ENCODE measurements at places on chromosomes 7 and 10.

GRCh38 chr7:112523871-112524270 is 43.1 kb downstream of the LSMEM1 start:
- ATAC-seq, result no peak

DNA sequence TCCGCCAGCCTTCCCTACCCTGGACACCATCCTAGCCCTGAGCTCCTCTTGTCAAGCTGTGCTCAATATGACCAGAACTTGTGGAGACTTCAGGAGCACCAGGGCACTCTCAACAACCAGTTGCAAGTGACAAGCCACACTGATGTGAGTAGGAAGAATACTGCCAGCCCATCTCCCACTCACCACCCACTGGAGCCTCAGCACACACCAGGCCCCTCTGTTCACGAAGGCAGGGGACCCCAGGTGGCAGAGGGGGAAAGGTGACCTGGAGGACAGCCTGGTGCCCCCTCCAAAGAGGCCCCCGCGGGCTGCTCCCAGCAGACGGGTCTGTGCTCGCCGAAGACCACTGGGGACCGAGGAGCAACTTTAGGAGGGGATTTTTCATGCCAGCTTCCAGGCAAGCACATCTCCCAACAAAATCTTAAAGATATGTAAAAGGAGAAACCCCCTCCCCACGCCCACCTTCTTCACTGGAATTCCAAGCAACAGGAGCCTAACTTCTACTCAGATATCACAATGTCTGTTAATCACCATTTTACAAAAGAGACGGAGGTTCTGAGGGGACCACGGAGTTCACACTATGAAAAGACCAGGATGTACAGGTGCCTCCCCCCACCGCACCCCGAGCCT is 1.0 kb downstream of the MMD2 start:
- peak; percentile 43 for ATAC-seq

- ATAC-seq, result no peak
Measured at GRCh38 chr7:144805627-144806239, 30.1 kb downstream of the TPK1 start.

- no peak for ATAC-seq
Measured at GRCh38 chr7:16616122-16616521, 29.4 kb downstream of the ANKMY2 start.

- no peak for ATAC-seq
Measured at GRCh38 chr7:85144771-85145170, 42.1 kb downstream of the SEMA3D start.

DNA sequence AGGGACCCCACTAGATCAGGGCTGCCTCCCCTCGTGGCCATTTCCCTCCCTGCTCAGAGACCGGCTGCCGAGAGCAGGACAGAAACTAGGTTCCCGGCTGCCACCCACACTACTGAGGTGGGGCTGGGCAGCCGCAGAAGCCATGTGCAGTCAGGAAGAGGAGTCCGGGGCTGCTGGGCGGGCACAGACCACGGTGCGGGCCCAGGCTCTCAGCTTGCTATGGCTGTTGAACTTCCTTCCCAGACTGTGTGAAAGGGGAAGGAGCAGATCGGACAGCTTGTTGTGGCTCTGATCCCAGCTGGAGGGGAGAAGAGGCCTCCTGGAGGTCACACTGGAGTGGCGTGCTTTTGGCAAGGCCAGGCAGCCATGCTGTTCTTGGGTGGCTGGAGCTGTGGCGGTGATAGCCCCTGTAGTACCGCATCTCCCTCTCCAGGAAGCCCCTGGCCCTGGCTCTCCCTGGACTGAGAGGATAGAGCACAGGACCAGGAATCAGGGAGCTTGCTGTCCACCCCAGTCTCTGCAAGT is 56.8 kb downstream of the HK1 start:
- peak; percentile 81 for ATAC-seq

- no peak for ATAC-seq
Measured at GRCh38 chr7:252981-253380, 37.0 kb upstream of the FOXL3 start.

- ATAC-seq, result no peak
Measured at GRCh38 chr10:63630931-63631680, 109.9 kb downstream of the REEP3 start.

DNA sequence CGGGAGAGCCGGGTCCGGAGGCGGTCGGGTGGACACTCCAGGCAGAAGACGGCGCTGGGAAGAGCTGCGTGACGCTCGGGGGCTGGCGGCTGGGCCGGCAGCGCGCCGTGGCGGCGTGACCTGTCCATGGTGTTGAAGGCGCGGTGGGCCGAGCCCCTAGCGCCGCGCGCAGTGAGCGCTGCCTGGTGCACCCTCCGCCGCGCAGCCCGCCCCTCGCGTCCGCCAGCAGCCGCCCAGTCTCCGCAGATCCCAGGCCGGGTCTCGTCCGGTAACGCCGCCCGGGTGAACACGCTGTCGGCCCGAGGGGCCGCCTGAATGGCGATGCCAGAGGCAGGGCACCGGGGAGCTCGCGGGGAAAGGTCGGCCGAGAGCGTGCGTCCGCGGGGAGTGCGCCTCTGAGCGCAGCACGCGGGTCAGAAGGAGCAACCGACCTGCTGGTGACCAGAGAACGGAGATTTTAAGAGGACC is 657 bp upstream of the TMEM178B start:
- peak; percentile 50 for ATAC-seq

GRCh38 chr7:116805100-116805544 is 57.3 kb upstream of the CAPZA2 start:
- ATAC-seq, result no peak

DNA sequence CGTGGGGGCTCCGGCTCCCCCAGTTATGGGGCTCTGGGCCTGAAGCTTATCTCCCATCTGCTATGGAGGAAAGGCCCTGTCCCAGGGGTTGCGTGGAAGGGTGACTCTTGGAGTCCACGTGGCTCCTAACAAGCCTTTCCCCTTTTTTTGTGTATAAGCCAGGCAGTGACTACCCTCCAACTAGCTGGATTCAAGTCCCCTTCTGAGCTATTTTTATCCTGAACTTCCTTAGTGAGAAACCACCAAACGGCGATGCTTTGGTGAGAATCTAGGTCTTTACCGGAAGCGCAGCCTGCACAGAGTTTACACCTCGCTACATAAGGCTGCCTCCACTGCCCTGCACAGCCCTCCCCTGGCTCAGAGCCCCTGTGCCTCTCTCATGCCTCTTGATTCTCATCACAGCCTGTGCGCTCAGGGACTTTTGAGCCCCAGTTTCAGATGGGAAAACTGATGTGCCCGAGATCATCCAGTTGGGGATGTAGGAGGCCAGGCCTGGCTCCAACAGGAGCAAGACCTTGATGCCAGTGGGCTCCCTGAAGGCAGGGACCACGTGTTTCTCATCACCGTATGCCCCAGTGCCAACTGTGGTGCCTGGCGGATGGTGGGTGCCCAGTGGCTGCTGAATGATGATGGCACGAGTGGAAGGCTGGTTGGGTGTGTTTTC is 102.3 kb upstream of the PPIF start:
- ATAC-seq, result peak; percentile 22

- ATAC-seq, result no peak
Measured at GRCh38 chr10:88952647-88953111, at the start of gene ACTA2. Gene ACTA2 (minus strand): TSS chr10:88952773. CDS start chr10:88948930, 3,843 bp downstream.

DNA sequence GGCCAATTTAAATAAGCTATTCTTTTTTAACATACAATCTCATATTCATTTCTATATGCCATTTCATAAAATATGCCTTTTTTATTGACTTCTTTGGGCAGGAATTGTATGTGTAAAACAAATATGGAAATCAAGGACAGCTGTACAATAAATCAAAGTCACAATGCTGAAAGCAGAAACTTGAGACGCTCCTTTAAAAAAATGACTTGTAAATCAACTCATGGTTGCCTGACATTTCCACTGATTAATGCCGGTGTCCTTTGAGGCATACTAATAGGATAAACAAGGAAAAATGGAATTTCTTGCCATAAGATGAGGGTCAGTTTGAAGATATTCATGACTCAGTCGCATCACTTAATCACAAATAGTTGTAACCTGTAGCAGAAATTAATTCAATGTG is 247.4 kb upstream of the TEX47 start:
- ATAC-seq, result no peak

DNA sequence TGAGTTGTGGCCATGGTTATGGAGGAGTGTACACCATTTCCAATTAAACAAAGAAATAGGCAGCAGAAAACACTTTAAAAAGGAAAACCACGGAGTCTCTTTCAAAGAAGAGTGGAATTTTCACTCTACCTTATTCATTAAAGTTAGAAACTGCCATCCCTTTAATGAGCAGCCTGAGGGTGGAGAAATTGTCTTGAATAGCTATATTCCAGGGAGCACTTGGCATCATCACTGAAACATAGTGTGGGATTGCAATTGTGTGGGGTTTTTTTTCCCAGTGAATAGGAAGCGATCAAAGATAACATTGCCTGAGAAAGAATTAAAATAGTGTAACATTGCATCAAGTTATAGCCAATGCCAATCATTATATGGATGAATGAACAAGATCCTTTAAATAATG is 191.6 kb downstream of the TEX36 start:
- ATAC-seq, result no peak

DNA sequence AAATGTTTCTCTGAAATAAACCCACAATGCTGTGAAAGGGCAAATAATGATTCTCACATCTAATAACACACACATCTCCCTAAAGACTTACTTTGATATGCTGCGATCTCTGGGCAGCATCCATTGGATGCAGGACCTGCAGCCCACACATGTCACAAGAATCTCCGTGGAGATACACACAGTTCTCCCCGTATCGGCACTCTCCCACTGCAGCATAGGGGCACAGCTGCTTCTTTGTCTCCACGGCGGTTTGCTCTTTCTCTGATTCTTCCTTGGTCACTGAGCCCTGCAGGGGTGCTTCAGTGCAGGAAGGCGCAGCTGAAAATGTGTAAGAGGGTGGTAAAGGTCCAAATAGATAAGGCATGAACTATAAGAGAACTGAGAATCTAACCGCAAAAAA is 20.4 kb downstream of the MKRN1 start:
- no peak for ATAC-seq

GRCh38 chr7:140176122-140176701 is 571 bp downstream of the KDM7A start:
- peak; percentile 9 for ATAC-seq

- ATAC-seq, result no peak
Measured at GRCh38 chr10:110269374-110270318, 35.1 kb downstream of the SMNDC1 start.

GRCh38 chr7:101891936-101892640 is 74.7 kb downstream of the CUX1 start:
- ATAC-seq, result no peak

- no peak for ATAC-seq
Measured at GRCh38 chr10:5910323-5911100, 20.5 kb downstream of the FBH1 start.

- no peak for ATAC-seq
Measured at GRCh38 chr7:42693722-42694121, 218.1 kb downstream of the C7orf25 start.

GRCh38 chr10:19815731-19816410 is 361 bp upstream of the PLXDC2 start:
- peak; percentile 22 for ATAC-seq

DNA sequence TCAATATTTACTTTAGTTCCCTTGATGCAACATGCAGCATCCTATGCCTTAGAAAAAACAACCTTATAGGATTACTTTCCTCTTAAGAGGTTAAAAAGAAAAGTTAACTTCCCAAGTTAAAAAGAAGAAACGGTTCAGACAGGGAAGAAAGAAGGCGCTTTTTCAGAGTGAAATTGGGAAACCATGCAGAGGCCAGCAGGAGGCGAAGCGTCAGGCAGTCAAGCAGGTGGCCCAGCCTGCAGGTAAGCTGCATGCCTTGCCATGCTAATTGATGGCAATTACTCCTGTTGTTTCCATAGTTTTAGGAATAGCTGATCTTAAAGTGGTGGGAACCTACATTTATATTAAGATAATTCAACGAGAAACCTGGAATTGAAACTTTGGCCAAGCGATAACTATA is 302.6 kb upstream of the SP4 start:
- ATAC-seq, result no peak

DNA sequence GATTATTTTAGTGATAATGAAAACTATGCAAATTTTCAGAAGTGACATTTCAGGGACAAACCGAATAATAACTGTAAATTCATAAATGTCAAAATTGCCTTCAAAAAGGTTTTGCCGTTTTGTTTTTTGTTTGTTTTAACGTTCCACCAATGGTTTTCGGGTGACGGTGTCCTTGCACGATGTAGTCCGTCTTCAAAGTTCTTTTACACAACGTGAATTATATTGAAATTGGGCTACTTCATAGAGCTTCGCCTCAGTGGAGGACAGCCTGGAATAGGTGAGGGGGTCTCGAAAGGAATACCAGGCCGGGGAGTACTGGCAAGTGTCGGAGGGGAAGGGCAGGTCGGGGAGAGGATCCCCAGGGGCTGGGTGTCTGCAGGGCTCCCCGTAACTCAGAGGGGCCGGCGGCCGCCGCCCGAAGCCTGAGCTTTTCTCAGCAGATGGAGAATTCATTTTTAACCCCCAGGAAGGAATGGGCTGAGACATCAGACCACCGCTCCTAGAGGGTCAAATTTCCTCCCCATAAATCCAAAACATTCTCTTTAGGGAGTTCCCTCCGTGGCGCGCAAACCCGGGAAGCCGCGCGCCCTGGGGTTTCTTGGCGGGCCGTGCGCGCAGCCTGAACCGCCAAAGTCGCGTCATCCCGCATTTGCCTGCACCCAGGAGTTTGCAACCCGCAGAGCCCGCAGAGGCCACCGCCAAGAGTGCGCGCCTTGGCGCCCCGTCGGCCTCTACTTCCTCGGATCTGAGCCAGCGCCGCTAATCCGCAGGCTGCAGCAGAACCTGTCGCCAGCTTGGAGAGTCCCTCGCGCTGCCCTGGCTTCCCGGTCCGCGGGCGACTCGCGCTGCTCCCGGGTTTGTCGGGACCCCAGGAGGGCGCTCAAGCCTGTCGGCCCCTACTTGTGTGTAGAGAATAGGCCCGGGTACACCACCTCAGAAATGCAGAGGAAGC is 17.3 kb upstream of the EVX1 start:
- no peak for ATAC-seq

DNA sequence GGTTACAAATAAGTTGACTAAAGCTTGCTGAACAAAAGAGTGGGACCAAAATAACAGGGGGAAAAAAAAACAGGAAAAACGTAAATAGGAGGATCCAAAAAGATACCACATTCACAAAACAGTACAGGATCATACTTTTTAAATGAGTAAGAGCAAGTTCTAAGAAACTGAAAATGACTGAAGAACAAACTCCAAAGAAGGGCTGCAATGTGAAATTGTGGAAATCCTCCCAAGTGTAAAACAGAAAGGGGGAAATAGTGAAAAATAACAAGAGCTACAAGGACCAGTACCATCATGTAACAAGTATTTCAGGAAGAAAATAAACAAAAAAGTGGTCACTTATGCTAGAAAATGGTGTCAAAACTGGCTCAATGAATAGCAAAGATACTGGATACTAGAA is 46.3 kb downstream of the PDSS1 start:
- no peak for ATAC-seq

- ATAC-seq, result no peak
Measured at GRCh38 chr10:20874261-20874660, 22.9 kb downstream of the NEBL start.

GRCh38 chr10:4635883-4636282 is 190.1 kb upstream of the AKR1E2 start:
- ATAC-seq, result no peak

DNA sequence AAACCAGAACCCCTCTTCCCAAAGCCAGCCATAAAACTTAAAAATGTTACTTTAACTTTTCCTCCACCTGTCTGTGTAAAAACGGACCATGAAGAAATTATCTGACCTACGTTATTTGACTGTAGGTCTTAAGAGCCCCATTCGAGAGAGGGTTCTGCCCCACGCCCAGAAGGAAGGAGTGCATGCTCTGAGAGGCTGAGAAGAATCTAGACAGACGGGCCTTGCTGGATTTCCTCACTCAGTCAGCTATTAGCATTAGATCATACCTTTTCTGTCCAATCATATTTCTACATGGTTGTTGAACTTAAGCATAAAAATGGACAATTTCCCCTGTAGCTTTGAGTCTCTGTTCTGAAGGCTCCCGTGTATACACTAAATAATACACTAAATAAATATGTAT is 38.1 kb upstream of the WDR11 start:
- no peak for ATAC-seq

- peak; percentile 98 for ATAC-seq
Measured at GRCh38 chr7:105808703-105809590, 67.5 kb downstream of the ATXN7L1 start.

All from stimulated activated memory B cell treated with anti-CD40 and anti-IgM and Interleukin-4, amounts not matched to agents 10 μg/mL and 1 μg/mL and 100 μg/mL, for 72 hours (primary cell).